ENCODE measurements at places on chromosomes 6 and 20. TPM values are rescaled to one million over a fixed set of nuclear protein-coding genes. Genes with fewer than 3 reads are reported as not detected.

Gene B3GAT2
- polyA plus RNA-seq = 1.1 TPM

Gene HLA-F
- 8.8 TPM for polyA plus RNA-seq

Gene GSTA2
- polyA plus RNA-seq = 0.22 TPM

Gene TMX4
- 70.2 TPM for polyA plus RNA-seq

Gene SLC22A7
- 0.25 TPM for polyA plus RNA-seq

DNA sequence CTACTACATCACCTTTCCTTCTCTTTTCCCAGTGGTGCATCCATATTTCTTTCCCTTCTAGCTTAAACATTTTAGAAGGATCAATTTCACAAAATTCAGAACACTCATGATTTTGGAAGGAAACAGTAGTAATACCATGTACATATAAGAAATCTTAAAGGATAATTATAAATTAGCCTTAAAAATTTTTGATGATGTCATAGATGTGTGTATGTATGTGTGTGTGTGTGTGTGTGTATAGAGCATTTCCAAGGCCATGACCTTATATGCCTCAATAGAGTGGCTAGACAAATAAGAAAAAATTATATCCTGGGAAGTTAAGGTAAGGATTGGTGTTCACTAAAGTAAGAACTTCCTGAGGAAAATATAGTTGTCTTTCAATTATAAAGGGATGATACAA lies 24.1 kb upstream of the HS3ST5 start:
- DNase-seq = no peak

DNA sequence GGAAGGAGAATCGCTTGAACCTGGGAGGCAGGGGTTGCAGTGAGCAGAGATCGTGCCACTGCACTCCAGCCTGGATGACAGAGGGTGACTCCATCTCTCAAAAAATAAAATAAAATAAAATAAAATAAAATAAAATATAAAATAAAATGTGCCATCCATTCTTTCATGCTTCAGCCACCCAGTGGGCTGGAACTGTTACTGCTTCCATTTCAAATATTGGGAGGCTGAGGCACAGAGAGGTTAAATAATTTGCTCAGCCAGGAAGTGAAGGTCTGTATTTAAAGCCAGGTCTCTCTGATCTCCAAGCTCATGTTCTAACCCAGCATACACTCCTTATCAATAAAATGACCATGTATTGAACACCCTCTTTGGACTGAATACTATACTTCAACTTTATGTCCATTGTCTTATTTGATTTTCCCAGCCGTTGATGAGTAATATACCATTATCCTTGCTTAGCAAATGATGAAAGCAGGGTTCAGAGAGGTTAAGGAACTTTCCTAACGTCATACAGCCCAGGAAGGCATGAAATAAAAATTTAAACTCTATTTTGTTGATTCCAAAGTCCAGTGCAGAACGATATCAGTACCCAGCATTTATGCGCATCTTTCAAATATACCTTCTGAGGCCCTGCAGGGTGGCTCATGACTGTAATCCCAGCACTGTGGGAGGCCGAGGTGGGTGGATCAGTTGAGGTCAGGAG lies 25.8 kb upstream of the SLC9A8 start:
- no peak for DNase-seq

- no peak for DNase-seq
Measured at GRCh38 chr20:1926237-1926636, 31.0 kb downstream of the SIRPA start.

DNA sequence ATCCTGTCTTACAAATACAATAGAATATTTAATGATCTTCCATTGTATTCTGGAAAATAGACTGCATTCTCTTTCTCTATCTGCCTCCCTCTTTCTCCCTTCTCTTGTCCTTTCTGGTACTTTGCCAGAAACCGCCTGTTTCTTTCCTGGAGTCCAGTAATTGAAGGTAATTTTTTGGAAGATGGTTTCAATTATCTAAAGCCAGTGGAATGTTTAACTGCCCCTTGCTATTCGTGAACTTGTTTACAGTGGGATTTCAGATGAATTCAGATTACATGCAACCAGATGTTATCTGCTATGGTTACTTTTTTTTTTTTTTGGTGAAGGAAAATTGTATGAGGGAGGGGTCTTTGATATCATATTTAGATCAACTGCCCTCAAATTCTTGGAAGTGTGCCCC lies 655.5 kb upstream of the FLRT3 start:
- no peak for DNase-seq

- no peak for DNase-seq
Measured at GRCh38 chr6:36724514-36725390, 27.1 kb downstream of the RAB44 start.

- no peak for DNase-seq
Measured at GRCh38 chr6:156313037-156313436, 464.1 kb upstream of the ARID1B start.

- DNase-seq = no peak
Measured at GRCh38 chr6:41023114-41023513, 15.9 kb downstream of the UNC5CL start.

GRCh38 chr6:168376811-168377483 lies 57.4 kb upstream of the DACT2 start:
- no peak for DNase-seq

GRCh38 chr6:87029711-87030314 lies 65.1 kb downstream of the CGA start:
- DNase-seq = peak; percentile 4

DNA sequence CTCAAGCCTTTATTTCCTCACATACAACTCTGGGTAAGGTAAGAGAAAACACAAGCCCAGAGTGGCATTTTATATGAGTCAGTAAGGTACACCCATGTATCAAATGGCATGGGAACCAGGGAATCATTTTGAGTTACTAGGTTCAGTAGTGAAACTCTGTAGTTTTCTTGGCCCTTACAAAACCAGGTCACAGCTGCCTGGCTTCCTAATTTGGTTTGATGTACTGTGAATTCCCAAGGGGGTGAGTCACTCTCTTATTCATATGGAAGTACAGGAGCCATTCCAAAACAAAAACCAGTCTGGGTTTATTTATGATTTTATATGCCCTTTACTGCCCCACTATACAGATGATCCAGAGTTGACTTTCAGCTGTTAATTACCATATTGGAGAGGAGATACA lies 70.7 kb downstream of the PDE7B start:
- no peak for DNase-seq

GRCh38 chr20:14415467-14415866 lies 78.1 kb upstream of the FLRT3 start:
- peak; percentile 2 for DNase-seq

GRCh38 chr6:108661982-108662381 lies 101.3 kb downstream of the FOXO3 start:
- DNase-seq = no peak
